ENCODE measurements at places on chromosomes 5 and 9.

GRCh38 chr5:138936-139335 is 47.0 kb downstream of the PLEKHG4B start:
- no peak for DNase-seq

DNA sequence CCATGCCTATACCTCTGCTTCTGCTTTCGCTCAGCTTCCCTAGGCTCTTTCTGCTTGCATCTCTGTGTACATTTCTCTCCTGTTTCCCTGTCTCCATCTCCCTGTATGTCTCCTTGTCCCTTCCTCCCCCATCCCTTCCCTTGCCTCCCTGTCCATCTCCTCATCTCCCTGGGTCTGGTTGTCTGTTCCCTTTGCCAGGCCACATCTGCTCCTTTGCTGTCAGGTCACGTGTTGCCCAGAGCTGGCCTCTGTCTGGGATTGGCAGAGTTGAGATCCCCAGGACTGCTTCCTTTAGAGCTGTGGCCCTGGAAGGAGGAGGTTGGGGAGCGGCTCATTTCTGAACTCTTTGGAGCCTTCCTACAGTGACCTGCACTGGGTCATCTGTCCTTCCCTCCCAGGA is 31.8 kb upstream of the PTGS1 start:
- DNase-seq = no peak

- no peak for DNase-seq
Measured at GRCh38 chr5:65800775-65801174, 78.8 kb downstream of the NLN start.

DNA sequence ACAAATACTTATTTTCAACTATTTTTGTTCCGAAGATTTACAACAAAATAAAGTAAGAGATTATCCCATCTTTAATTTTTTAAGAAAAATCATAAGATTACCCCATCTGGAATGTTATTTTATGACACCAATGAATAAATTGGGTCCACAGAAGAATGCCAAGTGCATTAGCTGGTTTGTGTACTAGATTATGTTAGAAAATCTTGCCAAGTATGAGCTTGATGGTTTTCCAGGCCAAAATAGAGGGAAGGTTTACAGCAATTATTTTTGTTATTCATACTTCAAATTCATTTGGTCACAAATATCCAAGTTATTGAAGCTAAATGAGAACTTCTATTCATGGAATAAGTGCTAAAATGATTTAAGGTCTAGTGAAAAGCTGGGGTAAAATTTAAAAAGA is 109.4 kb upstream of the DMRTA1 start:
- DNase-seq = no peak

DNA sequence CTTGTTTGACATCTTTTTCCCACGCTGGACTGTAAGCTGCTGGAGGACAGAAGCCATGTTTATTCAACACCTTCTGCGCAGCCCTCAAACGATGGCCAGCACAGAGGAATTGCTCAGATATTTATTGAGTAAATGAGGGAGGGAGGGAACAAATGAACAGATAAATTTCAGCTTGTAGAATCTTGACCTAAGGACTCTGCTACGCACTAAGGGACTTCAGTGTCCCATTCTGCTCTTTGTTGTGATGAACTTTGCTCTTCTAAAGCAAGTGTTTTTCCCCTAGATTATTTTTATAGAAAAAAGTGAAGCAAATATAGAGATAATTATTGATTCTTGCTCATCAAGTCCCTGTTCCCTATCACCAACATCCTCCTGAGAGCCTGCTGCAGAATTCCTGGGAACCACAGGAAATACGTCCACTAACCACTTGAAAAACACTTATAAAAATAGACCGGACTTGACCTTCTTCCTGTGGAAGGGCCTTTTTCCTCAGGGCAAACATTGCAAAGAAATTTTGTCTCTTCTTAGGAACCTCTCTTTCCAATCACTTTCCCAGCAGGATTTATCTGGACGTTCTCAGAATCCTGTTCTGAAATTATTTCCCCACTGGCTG is 54.9 kb downstream of the FGF1 start:
- DNase-seq = no peak

DNA sequence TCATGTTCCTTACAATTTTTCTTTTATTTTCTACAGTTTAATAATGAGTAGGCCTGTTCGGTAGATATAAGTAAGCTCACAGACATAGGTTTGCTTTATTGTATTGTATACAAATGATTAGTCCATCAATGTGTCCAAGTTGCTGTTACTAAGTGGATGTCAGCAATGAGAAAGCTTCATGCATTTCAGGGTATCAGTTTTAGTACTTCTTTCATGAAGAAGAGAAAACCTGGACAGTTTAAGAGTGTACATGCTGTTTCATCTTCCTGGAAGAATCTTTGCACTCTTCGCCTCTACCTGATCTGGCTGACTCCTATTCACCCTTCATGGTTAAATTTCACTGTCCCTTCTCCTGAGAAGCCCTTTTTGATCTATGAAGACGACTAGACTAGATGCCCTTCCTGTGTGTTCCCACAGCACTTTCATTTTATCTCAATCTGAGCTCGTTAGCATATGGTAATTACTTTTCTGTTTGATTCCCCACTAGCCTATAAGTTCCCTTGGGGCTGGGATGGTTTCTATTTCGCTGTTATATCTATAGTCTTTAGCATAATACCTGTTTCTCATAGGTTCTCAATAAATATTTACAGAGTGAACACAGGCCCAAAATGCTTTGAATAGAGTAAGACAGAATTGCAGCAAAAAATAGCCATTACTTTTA is 70.7 kb downstream of the CETN3 start:
- no peak for DNase-seq

- DNase-seq = no peak
Measured at GRCh38 chr5:32833127-32833526, 122.0 kb downstream of the NPR3 start.

DNA sequence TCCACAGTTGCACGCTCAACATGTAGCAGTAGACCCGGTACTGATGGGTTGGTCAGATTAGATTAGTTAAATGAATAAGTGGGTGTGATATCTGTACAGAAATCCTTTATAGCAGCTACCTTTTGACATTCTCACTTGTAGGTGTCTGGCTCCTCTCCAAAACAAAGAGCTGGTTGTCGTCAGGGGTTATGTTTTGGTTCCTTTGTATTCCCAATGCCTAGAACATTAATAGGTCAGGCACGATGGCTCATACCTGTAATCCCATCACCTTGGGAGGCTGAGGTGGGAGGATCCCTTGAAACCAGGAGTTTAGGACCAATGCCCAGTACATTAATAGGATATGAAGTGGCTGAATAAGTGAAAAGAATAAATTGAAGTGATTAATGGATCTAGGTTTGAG is 182.1 kb downstream of the SNCAIP start:
- no peak for DNase-seq

DNA sequence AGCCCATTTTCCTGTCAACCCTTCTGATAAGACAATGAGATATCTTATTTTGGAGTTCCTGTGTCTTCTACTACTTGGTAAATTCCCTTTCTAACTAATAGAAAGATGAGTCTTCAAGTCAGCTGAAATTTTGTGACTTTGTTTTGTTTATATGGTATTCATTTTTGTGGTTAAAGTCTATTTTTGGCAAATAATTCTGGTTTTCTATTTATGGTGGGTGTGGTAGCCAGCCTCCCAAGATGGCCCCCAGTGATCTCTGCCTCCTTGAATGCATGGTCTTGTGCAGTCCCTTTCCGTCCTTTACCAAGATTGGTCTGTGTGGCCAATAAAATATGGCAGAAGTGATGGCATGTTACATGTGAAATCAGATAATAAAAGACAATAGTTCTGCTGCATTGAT is 91.5 kb downstream of the NR3C1 start:
- DNase-seq = no peak

- DNase-seq = no peak
Measured at GRCh38 chr5:118522626-118523025, 465.7 kb downstream of the DTWD2 start.

DNA sequence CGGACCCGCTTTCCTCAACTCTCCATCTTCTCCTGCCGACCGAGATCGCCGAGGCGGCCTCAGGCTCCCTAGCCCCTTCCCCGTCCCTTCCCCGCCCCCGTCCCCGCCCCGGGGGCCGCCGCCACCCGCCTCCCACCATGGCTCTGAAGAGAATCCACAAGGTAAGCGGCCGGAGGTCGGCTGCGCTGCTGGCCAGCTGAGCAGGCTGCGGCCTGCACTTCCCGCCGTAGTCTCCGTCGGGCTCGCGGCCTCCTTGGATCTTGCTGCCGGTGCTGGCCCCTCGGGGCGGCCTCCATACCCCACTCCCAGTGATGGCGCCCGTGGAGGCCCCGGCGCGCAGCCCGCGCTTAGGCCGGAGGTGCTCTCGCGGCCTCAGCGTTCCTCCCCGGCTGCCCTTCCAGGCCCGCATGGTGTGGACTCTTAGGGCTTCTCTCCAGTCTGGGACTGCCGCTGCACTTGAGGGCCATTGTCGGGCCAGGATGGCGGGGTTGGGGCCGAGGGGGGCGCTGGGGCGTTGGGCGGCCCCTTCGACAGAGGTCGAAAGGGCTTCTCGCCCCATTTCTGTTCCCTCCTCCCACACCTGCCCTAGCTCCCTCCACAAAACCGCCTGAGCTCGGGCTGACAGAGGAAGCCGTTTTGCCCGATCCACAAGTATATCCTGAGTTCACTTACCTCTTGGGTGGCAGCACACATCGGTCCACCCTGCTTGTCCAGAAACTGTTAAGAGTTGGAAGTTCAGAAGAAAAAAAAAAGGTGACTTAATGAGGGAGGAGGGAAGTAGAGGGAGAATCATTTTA is 714 bp downstream of the UBE2D2 start:
- DNase-seq = peak; percentile 59

DNA sequence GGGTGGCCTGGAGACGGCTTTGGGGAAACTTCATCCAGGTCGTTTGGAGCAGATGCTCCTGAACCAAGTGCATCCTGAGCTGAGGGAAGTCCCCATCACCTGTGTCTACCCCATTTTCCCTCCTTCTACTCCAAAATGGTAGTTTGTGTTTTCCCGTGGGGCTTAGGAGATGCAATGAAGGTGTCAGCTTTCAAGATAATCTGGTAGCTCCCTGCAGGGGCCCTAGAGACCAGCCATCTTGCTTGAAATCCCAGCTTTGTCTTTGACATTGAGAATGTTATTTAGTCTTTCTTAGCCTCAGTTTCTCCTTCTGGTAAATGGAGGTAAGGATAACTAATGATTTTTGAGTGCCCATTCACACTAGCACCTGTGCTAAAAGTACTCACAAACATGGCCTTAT is 77.4 kb downstream of the WWC1 start:
- DNase-seq = no peak

- DNase-seq = no peak
Measured at GRCh38 chr9:26904070-26904469, 11.5 kb upstream of the CAAP1 start.

- no peak for DNase-seq
Measured at GRCh38 chr5:136538534-136538933, 173.2 kb upstream of the TRPC7 start.

DNA sequence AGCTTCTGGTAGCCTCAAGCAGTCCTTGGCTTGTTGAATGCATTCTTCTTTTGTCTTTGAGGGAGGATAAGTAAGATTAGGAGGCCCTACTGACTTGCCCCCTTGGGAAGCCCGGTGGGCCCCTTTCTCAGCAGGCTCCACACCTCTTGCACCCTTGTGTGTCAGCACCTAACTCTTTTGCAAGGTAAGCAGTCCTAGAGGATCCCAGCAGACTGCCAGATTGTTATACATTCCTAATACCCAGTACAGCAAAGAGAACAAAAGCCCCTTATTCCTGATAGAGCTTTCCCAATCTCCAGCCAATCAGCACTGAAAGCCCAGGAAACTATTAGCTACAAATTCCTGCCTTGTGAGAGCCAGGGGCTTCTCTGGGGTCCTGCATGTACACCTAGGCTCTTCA is 152.8 kb downstream of the RAB3C start:
- no peak for DNase-seq

DNA sequence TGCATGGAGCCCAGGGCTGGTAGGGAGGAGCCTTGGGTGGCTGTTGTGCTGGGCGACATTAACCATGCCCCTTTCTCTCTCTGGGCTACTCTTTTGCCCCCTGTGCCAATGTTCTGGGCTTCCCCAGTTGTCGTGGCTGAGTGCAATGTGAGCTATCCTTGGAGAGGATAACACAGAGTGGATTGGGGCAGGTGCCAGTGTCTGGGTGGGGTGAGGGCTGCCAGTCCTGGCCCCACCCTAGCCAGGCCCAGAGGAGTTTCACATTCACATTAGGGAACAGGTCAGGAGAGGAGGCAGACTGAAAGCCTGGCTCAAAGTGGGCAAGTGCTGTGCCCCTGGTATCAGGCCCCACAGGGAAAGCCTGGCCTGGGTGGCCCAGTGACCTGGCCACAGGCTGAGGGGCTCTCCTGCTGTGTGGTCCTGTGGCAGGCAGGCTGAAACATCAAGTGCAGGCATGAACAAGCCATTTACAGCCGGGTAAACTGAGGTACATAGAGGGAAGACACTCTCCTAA is 7.5 kb upstream of the NDST1 start:
- DNase-seq = no peak

GRCh38 chr9:84278130-84278529 is 62.4 kb downstream of the SLC28A3 start:
- no peak for DNase-seq

- no peak for DNase-seq
Measured at GRCh38 chr9:99105152-99106043, 485 bp downstream of the TGFBR1 start.
